GM19239 (cell line): ENCODE measurements at places on chromosomes 4 and X.

- no peak for DNase-seq
Observed at GRCh38 chr4:9949573-9949972, 71.7 kb downstream of the SLC2A9 start.

- no peak for DNase-seq
Observed at GRCh38 chr4:150098214-150098613, 20.0 kb downstream of the DCLK2 start.

DNA sequence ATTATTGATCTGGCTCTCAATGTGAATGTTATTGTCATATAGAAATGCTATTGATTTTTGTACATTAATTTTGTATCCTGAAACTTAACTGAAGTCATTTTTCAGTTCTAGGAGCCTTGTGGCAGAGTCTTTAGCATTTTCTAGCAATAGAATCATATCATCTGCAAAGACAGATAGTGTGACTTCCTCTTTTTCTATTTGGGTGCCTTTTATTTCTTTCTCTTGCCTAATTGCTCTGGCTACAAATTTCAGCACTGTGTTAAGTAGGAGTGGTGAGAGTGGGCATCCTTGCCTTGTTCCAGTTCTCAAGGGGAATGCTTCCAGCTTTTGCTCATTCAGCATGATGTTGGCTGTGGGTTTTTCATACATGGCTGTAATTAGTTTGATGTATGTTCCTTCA lies 102.7 kb downstream of the SH3BGRL start:
- DNase-seq = no peak

GRCh38 chr4:8779490-8779932 lies 92.1 kb downstream of the HMX1 start:
- DNase-seq = no peak

GRCh38 chr4:20592013-20592412 lies 108.2 kb upstream of the PACRGL start:
- DNase-seq = no peak

DNA sequence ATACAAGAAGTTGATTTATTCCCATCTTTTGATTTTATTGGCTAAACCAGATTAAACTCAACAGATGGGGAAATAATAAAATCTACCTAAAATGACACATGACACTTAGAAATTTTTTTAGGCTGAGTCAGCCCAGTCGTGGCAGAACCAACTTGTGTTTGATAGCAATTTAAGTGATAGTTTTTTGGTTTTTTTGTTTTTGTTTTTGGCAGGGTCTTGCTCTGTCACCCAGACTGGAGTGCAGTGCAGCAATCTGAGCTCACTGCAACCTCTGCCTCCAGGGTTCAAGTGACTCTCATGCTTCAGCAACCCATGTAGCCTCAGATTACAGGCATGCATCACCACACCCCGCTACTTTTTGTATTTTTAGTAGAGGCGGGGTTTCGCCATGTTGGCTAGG lies 370.3 kb upstream of the NOCT start:
- no peak for DNase-seq

- DNase-seq = no peak
Observed at GRCh38 chr4:62399242-62399641, 1199.1 kb downstream of the ADGRL3 start.

- no peak for DNase-seq
Observed at GRCh38 chr4:15010038-15010585, 7.8 kb downstream of the CPEB2 start.

DNA sequence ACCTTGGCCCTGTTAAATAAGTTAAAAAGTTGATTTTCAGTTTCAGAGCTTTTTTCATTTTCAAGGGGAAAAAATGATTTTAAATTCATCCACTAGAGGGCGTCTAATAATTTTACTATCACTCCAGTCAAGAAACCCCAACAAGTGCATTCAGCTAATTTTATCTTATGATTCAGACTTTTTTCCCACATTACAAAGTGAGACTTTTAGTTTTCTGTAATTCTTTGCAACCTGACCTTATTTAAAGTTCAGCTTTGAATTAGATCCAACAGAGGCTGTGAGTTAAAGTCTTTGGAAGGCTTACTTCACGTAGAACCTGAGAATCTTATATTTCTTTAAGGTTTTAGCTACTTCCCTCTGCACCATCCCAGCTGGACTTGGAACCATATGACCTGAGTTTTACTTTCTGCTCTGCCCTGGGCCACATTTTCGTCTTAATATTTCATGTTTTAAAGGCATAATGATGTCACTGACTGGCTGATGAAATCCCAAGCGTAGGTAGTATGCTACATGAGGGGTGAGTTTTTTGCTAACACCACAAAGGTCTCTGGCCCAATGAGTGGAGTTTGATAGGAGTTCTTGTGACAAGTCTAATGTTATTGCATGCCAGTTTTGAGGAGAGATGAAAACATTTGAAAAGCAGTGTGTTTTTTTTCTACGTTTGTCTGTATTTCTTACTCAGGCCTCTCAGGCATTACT lies 7.2 kb downstream of the GNRHR start:
- no peak for DNase-seq

DNA sequence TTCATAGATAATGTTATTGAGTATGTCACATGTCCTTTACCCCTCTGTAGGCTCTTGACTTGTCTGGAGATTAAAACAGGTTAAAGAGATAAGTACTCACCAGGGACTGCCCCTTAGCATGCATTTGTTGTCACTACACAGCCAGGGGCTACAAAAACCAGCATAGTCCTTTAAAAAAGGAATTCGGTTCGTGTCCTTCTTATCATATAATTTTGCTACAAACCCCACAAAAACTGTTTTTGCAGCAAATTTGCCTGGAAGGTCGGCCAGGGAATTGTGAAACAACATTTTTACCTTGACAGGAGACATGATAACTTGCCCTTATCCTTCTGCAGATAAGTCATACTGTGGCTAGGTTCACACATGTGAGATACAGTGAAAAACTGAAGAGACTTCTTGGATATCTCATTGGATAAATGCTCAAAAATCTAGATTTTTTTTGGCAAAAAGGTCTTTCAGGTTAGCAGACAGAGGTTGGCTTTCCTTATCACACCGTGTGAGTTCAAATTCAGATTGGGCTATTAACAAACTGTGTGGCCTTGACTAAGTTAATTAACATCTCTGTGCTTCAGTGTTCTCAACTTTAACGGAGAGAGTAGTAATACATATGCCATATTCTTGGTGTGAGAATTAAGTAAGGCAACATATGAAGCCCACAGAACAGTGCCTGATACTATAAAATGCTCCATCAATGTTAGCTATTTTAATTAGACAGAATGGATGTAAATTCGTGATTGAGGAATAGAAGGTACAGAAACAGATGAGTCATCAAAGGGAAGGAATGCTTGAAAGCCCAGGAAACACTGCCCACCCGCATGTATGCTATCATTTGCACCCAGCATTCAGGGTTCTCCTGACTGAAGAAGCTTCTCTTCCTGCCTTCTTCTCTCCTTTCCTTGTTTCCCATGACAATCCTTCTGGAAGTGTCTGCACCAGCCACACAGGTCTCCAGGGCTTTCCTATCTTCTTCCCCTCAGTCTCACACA lies 30.0 kb downstream of the FAM9C start:
- no peak for DNase-seq

DNA sequence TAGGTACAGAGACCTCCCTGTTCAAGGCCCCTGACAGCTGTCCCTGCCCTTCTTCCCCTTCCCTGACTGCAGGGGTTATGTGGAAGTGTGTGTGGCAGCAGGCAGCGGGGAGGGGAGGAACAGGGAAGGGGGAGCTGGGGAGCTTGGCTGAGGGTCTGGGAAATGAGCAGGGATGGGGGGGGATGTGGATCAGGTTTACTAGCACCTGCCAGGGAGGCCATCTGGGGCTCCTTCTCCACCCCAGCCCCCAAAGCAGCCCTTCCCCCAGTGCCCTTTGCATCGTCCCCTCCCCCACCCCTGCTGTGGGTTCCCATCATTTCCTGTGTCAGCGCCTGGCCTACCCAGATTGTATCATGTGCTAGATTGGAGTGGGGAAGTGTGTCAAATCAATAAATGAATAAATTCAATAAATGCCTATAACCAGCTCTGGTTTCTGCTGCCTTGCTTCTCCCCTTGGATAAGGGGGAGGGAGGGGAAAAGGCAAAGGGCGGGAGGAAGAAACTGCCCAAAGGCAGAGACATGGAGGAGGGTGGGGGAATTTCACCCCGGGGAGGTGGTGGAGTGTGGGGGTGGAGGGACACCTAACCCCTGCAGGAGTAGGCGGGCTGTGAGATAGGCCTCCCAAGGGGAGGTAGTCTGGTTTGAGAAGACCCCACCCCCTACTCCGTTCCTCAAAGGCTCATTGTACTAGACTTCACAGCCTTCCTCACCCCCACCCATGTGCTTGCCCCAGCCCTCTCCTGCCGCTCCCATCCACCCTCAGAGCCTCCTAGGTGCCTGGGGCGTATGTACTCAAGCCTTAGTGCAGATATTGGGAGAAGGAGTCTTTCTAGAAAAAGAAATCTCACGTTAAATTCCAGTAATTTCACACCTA lies 3.2 kb downstream of the CXorf65 start:
- no peak for DNase-seq

DNA sequence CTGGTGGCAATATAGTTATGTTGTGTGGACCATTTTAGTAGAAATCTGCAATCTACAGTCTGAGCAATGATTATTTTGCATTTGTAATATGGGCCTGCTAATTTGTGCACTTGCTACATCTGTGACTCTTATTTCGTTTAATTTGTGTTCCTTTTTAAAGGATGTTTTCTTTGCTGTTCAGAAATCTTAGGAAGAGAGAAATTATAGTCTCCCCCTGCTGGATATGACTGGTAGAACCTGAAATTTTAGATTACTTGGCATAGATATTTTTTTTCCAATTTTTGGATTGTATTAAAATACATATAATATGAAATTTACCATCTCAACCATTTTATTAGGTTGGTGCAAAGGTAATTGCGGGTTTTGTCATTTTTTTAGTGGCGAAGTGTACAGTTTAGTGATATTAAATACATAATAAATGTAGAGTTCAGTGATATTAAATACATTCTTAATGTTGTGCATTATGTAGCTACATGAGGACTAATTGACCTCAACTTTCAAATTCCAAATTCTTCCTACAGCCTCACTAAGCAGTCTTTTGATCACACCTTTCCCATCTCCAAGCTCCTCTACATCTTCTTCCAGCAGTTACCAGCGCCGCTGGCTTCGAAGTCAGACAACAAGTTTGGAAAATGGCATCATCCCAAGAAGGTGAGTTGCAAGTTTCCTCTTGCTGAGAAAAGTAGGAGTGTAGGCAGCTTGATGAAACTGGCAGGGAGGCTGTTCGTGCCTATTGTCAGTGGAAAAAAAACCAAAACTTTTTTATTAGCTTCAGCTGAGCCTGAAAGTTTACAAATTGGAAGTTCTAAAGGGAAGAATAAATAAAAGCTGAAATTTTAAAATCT lies 82.2 kb downstream of the FNIP2 start:
- DNase-seq = no peak

DNA sequence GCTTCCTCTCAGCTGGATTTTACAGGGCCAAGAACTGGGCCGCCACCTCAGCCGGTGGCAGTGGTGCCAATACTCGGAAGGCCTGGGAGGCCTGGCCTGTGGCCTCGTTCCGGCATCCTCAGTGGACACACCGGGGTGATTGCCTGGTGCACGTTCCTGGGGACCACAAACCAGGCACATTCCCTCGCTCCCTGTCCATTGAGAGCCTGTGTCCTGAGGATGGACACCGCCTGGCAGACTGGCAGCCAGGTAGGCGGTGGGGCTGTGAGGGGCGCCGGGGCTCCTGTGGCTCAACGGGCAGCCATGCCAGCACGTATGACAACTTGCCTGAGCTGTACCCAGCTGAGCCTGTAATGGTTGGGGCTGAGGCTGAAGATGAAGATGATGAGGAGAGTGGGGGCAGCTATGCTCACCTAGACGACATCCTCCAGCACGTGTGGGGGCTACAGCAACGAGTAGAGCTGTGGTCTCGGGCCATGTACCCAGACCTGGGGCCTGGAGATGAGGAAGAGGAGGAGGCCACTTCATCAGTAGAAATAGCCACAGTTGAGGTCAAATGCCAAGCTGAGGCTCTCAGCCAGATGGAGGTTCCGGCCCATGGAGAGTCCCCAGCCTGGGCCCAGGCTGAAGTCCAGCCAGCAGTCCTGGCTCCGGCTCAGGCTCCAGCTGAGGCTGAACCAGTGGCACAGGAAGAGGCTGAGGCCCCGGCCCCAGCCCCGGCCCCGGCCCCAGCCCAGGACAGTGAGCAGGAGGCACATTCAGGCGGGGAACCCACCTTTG lies 70.4 kb downstream of the STARD8 start:
- no peak for DNase-seq

GRCh38 chrX:40778861-40779575 lies 43.7 kb upstream of the MED14 start:
- DNase-seq = no peak

GRCh38 chr4:8649631-8650361 lies 57.2 kb downstream of the CPZ start:
- no peak for DNase-seq

- DNase-seq = no peak
Observed at GRCh38 chr4:128846063-128846462, 36.6 kb downstream of the JADE1 start.

- no peak for DNase-seq
Observed at GRCh38 chr4:57100979-57101651, 9.1 kb downstream of the IGFBP7 start.

GRCh38 chr4:20676501-20677197 lies 23.6 kb upstream of the PACRGL start:
- DNase-seq = no peak

DNA sequence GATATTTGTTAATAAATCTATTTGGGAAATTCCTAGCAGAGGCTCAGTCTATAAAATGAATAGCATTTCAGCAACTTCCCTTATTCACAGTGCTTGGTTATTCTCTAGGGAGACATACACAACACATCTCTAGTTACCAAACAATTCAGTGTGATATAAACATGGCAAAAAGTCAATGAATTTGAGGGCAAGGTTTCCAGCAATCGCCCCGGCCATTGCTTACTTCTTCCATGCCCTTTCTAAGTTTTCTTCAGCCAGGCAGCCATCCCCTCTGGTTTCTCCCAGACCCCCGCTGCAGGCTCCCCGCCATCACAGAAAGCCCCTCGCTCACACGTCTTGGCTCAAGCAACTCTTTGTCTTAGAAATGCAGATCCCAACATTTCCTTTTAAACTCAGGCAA lies 4.4 kb downstream of the TLR7 start:
- no peak for DNase-seq

GRCh38 chr4:39032218-39033085 lies at the start of gene TMEM156:
TSS of gene TMEM156 (minus strand) at chr4:39032409. CDS start at chr4:39032313, 96 bp downstream.
- DNase-seq = no peak
